ENCODE measurements at places on chromosomes 16 and 17. TPM values are rescaled to one million over a fixed set of nuclear protein-coding genes. Genes with fewer than 3 reads are reported as not detected.
A peak's percentile ranks its signal among the peaks of the same experiment; 100 is the strongest.

CHST5 gene
- total RNA-seq: 0.27 TPM

TMC5 gene
- total RNA-seq: not detected

DNA sequence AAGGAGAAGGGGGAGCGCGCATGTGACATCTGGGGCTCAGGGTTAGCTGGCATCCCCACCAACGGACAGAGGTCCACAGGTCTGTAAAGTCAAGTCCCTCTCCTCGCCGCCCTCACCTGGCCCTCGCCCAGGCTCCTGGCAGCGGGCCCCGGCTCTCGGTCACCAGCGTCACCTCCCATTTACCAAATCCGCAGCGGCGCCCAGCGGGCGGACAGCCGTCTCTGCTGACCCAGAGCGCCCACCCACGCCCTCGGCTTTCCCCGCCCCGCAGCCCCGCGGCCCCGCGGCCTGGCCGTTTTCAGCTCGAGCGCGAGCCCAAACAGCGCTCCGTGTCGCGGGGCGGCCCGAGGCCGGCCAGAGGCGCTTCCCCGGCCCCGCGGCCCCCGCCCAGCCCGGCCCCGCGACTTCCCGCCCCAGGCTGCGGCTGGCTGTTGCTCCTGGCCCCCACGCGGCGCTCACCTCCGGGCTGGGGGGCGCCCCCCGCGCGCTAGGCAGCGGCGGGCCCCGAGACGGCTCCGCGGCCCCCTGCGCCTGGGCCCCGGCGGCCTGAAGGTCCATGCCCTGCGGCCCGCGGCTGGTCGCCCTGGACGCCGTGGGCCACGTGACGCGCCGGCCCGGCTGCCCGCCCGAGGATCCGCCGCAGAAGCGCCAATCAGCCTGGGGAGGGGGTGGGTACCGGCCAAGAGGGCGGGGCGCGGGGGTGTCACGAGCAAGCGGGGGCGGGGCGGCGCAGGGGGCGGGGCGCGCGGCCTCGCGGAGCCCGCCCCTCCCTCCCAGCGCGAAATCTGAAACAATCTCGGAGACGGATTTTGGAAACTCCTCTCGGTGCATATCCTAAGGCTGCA lies at the start of gene COPRS:
Gene COPRS, minus strand, starts transcription at position 603 of the 845 bp plus-strand sequence. Its CDS starts 45 bp downstream, at position 558.
- DNase-seq: peak; percentile 92

DNA sequence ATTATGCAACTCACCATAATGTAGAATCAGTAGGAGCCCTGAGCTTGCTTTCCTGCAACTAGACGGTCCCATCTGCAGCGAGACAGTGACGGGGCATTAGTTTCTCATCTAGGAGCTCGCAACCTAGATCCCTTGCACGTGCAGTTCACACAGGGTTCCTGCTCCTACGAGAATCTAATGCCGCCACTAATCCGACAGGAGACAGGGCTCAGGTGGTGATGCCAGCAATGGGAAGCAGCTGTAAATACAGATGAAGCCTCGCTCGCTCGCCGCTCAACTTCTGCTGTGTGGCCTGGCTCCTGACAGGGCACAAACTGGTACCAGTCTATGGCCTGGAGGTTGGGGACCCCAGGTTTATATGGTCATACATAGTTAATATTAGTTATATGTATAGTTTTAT lies 394.5 kb downstream of the NPIPA8 start:
- no peak for DNase-seq

DNA sequence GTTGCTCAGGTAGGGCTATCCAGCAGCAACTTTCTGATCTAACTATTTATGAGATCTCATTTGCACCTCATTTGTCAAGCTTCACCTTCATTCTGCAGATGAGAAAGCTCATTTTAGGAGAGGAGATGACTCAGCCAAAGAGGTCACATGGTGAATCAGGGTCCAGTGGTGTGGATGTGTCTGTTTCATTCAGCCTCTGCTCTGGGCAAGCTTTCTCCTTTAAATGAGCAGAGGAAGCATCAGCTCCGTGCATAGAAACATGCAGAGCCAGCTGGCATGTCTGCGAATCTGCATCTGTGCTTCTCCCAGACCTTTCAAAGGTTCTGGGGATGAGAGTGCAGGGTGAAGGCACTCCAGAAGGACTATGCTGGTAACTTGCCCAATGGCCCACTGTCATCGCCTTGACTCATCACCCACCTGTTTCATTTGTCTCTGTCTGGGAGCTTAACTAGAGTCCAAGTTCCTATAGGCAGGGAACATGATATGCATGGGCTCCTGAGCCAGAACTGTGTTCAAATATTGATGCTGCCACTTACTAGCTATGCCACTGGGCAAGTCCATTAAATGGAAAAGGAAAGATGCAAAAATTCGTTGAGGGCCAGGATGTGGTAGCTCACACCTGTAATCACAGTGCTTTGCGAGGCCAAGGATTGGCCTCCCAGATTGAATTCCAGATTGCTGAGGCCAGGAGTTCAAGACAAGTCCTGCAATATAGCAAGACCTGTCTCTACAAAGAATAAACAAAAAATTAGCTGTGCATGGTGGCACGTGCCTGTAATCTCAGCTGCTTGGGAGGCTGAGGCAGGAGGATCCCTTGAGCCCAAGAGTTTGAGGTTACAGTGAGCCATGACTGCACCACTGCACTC lies 67.1 kb upstream of the NLK start:
- DNase-seq: no peak

DNA sequence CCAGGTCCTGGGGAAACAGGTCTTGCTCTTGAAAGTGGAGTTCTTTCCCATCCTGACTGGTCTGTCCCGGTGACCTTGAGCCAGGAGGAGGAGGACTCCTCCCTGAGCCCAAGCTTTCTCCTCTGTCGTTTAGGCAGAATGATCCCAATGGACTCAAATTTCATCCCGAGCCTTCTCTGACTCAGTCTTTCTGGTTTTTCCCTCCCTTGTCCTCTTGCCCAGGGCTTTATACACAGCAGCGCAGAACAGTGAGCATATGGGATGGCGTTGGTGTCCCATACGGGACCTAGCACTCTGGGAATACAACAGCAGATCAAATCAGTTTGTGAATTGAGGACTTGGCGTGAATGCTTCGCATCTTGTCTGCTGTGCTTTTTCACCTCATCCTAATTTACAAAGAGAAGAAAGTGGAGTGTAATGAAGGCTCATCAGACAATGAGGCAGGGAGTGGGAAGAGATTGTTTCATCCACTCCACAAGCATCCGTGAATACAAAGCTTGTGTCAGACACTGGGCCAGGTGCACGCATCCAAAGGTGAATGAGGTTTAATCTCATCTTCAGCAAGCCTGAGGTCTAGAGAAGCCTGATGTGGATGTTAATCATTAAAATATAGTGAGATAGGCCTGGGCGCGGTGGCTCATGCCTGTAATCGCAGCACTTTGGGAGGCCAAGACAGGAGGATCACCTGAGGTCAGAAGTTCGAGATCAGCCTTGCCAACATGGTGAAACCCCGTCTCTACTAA lies 1.1 kb upstream of the XYLT1 start:
- no peak for DNase-seq

GRCh38 chr17:80870401-80870800 lies 121.2 kb upstream of the CHMP6 start:
- peak; percentile 22 for DNase-seq

DNA sequence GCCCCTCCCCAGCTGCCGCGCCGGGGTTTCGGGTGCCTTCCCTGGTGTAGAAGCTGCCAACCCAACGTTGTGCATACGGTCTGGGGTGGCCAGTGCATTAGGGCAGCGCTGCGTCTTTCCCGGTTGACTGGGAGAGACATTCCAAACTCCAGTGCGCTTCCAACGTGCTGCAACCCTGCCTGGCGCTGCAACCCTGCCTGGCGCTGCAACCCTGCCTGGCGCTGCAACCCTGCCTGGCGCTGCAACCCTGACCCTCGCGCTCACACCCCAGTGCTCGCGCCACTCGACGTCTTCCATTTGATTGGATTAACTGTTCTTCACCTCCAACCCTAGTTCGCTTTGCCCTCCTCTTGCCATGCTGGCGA lies 488 bp upstream of the HAP1 start:
- DNase-seq: no peak

- no peak for DNase-seq
These were observed 3.0 kb downstream of the PHF12 start for GRCh38 chr17:28948342-28948741.

- peak; percentile 83 for DNase-seq
These were observed 73.5 kb downstream of the CYTH1 start for GRCh38 chr17:78708510-78708973.

DNA sequence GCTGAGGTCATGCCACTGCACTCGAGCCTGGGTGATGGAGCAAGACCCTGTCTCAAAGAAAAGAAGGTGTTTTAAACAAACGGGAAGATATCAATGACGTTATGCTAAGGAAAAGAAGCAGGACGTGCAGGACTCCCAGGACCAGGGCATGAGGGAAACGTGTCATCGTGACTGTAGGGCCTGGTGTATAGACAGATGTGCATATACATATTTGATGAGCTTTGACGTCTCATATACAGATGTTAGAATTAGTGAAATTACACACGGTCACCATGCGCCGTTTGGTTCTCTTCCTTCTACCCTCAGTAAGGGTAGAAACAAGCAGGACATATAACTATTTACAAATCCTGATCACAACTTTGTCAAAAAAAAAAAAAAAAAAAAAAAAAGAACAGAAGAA lies 17.6 kb upstream of the PVALEF start:
- no peak for DNase-seq

- no peak for DNase-seq
These were observed 9.8 kb upstream of the ADAT1 start for GRCh38 chr16:75632857-75633256.

All from psoas muscle (tissue), 8 donors.